ENCODE measurements at places on chromosomes 12 and 14.

DNA sequence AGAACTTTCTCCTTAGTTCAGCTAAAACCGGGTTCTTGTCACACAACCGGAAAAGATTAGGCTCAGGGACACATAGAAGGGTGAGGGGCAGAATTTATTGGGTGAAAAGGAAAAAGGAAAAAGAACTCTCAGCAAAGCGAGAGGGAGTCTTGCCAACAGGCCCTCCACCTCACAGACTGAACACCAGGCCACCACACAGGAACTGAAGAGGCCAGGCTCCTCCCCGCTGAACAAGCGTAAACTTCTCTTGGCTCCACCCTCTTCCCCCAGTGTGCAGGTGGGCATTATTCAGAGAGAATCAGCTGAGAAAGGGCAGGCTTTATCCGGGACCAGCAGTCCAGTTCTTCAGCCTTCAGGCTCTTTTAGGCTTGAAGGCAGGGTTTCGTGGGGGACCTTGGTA lies 125.6 kb upstream of the FGD4 start:
- no peak for DNase-seq

DNA sequence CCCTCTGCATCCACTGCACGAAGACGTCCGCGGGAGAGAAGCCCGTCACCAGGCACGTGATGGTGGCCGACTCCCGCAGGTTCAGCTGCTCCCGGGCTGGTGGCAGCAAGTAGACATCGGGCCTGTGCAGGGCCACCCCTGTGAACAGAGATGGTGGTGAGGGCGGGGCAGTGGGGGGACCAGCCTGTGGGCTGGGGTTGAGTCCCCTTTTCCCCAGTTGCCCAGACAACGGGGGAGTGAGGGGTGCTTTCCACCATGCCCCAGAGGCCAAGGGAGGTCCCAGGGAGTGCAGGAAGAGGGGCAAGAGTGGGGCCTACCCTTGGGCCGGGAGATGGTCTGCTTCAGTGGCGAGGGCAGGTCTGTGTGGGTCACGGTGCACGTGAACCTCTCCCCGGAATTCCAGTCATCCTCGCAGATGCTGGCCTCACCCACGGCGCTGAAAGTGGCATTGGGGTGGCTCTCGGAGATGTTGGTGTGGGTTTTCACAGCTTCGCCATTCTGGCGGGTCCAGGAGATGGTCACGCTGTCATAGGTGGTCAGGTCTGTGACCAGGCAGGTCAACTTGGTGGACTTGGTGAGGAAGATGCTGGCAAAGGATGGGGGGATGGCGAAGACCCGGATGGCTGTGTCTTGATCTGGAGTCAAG lies 328.3 kb downstream of the TMEM121 start:
- DNase-seq: no peak

DNA sequence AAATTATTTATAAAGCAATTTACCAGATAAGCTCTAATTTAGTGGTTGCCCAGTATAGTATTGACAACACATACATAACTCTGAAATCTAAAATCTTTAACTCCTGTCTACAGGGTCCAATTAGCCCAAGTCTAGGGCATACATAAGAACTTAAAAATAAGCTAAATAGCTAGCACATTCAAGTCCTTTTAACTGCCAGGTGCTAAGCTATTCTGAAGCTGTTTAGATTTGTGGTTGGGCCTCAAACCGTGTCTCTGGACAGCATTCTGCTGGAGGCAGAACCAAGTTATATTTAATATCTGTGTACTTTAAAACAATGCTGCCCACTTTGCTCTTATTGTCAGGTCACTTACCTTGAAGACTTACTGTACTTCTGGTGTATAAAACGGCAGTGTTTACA lies 19.0 kb downstream of the RPS6KA5 start:
- DNase-seq: peak; percentile 21

- no peak for DNase-seq
Observed at GRCh38 chr12:71797531-71797930, 42.0 kb upstream of the TBC1D15 start.

GRCh38 chr12:99959549-99960170 lies 25.1 kb downstream of the ANKS1B start:
- peak; percentile 56 for DNase-seq

GRCh38 chr14:89721956-89722355 lies 232.6 kb downstream of the EFCAB11 start:
- DNase-seq: no peak

DNA sequence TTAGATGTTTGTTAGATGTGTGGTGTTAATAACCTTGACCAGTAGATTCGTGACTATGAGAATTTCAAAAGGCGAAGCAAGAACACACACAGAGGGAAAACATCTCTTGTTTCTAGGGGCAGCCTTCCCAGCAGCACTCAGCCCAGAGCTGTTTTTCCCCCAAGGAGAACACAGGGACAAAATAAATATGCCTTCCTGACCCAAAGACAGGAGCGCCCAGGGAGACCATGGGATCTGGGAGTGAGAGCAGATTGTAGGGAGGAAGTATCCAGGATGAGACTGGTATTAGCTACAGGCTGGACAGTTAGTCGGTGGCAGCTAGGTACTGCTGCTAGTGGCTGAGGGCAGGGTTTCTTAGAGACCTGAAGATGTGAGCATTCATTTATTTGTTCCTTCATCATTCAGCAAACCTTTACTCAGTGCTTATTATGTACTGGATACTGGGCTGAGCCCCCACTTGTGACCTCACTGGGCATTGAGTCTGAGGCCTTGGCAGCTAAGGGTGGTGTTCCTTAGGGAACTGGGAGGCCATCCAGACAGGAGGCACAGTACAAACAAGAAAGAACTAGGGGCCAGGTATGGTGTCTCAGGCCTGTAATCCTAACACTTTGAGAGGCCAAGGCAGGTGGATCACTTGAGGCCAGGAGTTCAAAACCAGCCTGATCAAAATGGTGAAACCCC lies 469.8 kb downstream of the ZFP36L1 start:
- DNase-seq: no peak

- DNase-seq: no peak
Observed at GRCh38 chr12:6322352-6322751, 11.9 kb downstream of the PLEKHG6 start.

GRCh38 chr14:25089496-25089895 lies 39.5 kb upstream of the STXBP6 start:
- no peak for DNase-seq

DNA sequence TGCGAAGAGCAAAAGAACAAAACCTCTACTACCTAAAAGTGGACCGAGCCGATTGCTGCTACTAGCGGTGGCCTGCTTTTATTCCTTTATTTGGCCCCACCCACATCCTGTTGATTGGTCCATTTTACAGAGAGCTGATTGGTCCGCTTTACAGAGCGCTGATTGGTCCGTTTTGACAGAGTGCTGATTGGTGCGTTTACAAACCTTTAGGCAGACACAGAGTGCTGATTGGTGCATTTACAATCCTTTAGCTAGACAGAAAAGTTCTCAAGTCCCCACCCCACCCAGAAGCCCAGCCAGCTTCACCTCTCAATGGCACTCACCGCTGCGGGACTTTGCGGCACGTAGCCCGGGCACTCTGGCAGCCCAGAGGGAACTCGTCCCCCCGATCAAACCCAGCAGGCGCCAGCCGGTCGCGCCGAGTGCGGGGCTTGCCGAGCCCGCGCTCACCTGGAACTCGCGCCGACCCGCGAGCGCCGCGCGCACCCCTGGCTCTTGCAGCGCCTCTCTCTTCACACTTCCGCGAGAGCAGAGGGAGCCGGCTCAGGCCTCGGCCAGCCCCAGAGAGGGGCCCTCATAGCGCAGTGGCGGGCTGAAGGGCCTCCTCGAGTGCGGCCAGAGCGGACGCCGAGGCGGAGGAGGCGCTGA lies 8.7 kb upstream of the FGD4 start:
- no peak for DNase-seq

DNA sequence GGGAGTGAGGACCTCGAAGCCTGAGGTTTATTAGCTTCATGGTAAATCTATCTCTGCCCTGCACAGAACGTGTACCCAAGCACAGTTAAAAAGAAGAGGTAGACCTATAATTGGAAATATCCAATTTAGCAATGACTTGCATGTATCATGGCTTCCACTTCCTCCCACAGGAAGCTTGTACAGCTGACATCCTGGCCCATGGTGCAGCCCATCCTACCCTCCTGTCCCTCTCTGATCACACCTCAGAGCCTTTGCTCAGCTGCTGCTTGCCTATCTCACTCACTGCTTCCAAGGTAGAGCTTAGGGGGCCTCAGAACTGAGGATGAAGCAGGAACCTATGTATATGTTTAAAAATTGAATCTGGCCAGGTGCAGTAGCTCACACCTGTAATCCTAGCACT lies 4.3 kb upstream of the BCDIN3D start:
- no peak for DNase-seq

DNA sequence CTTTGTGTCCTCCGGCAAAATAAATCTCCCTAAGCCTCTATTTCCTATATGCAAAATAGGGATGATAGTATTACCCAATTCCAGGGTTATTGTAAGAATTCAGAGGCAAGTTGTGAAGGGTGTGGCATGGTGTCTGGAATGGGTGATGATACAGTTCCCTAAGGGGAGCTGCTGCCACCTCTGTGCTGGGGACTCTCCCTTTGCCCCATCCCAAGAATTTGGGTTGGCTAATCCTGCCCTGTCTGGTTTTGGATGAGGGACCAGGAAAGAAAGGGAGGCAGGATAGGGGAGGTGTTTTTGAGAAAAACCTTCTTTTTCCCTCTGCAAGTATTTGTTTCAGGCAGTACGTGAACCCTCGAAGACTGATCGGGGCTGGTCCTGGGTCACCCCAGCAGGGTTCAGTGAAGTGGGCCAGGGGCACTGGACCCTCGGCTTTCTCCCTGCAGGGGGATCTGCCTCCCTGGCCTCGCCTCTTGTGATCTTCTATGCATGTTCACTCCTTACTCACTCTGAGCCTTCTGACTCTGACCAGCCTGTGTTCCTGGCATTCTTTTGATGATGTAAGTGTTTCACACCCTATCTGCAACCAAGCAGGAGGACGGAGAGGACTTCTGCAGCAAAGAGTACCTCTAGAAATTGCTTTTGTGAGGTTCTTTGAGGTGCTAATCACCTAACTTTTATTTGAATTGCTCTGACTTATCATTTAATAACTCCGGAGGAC lies 60.8 kb downstream of the RASSF3 start:
- no peak for DNase-seq

DNA sequence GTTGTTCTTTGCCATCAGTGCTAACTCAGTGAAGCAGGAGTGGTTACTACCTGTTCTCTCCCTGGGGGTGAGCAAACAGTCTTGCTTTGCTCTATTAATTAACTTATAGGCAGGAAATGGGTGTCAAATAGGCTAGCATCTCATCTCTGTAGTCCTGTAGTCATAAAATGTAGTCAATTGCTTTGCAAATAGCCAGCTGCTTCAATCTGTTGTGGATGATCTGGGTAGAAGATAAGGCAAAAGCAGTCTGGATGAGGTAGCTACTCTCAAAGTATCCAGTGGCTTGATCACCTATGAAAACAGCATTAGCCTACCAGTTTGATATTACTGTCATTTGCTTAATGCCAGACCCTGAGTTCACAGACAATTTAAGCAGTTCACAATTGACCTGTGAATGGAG lies 369.0 kb upstream of the TMTC1 start:
- peak; percentile 34 for DNase-seq

- DNase-seq: no peak
Observed at GRCh38 chr14:40340708-40341107, 908.5 kb upstream of the FBXO33 start.

DNA sequence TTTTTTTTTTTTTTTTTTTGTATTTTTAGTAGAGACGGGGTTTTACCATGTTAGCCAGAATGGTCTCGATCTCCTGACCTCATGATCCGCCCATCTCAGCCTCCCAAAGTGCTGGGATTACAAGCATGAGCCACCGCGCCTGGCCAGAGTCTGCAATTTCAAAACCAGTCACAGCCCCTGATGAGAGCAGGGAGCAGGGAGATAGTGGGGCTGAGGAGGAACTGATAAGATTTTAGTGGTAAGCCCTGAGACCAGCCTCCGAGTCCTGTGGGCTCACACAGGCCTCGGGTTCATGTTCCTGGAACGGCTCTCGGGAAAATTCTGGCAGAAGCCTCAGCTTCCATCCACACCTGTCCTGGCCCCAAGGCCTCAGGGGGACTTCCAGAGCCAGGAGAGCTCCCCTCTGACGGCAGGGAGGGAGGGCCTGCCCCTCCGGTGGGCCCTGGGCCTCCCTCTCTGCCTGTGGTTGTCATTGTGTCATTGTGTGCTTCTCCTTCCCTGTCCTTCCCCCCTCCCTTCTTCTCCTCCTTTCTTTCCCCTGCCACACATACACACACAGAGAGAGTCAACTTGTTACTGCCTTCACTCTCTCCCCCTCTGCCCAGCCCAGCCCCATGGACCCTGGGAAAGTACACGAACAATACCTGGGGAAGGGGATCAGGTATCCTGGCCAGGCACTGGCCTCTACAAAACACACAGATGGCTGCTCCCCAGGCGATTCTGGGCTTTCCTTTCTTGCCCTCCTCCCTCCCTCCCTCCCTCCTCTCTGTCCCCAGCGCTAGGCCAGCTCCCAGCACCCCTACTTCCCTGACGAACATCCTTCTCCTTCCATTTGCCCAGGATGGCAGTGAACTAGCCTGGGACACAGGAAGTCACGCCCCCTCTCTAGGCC lies 294.1 kb downstream of the DPF3 start:
- no peak for DNase-seq

- no peak for DNase-seq
Observed at GRCh38 chr12:58105225-58106119, 164.1 kb downstream of the ATP23 start.

DNA sequence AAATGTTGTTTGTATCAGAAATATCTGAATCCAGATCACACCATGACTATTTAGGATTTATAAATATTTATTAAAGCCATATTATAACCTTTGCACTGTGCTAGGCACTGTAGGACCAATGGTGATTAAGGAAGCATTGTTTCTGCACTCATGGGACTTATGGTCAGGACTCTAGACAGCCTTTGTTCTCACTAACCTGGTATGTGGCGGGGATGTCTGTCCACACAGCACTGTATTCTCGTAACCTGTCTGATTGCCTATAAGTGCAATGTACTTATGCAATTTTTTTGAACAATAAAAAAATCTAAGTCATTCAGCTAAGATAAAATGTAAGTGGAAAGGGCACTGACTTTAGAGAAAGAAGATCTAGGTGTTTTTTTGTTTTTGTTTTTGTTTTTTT lies 6.7 kb upstream of the SSPN start:
- no peak for DNase-seq

Measured in NCI-H1105 treated with DMSO at 0.1 percent for 48 hours (cell line).